T follicular helper cell (primary cell): ENCODE measurements at places on chromosomes 3 and 15.

- no peak for DNase-seq
These were observed 518.1 kb downstream of the ROBO1 start for GRCh38 chr3:79249701-79250100.

- no peak for DNase-seq
These were observed 243.2 kb upstream of the NR2E3 start for GRCh38 chr15:71567173-71567572.

DNA sequence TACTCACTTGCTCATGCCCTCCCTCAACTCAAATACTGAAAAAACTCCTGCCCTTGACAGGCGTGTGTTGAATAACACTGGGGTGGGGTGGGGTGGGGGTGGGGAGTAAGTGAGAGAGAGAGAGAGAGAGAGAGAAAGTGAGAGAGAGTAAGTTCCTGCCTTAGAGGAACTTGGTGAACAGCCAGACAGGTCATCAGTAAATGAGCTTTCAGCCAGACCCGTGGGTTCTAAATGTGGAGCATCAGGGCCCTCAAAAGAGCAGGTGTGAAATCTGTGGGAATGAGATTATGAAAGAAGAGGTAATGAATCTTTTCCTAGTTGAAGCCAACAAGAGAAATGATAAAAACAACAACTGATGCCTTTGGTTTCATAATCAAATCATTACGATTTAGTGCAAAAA is 134.4 kb upstream of the FAM3D start:
- DNase-seq: no peak

DNA sequence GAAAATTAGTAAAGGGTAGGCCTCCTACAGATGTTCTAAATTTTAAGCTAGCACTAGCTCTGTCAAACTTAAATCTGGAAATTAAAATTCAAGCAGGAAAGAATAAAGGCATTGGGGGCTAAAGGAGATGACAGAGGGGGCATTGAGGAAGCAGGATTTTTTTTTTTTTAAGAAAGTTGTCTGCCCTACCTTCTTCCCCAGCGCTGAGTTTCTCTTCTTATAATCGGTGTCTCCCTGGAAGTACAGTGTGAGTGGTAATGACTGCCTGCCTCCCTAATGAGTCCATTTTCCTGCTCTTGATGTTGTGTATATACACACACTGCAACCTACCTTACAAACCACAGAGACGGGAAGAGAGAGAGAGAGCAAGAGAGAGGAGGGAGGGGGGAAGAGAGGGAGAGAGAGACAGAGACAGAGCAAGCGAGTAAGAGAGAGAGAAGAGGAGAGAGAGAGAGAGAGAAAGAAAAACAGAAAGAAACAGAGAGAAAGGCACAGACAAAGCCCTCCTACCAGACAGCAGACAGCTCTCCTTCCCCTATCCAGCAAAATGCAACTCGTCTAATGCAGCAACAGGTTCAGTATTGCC is 47.0 kb downstream of the ZBTB20 start:
- no peak for DNase-seq

DNA sequence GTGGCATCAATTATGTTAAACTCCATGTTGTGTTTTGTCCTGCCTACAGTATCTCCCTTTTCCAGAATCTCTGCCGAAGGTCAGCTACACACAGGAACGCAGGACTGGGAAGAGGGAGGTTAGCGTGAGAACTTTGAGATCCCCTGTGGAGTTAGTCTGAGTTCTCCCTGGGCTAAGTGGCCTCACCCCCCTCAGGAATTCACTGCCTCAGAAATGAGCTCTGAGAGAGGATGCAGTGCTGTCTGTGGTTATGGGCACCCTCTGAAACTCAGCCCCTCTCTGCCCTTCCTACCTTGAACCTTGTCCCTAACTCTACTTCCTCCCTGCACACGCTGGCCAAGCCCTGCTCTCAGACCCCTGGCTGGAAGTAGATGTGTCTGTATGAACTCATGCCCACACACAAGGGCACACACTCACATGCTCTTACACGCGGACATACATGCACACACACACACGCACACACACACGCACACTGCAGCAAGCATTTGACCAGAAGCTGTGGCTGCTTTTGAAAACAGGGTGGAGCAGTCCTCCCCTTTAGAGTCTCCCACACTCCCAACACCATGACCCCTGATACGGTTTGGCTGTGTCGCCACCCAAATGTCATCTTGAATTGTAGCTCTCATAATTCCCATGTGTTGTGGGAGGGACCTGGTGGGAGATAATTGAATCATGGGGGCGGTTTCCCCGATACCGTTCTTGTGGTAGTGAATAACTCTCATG is 5.3 kb upstream of the VIPR1 start:
- DNase-seq: no peak

- no peak for DNase-seq
These were observed at the start of gene CCDC80 for GRCh38 chr3:112640930-112641801. Gene CCDC80, minus strand, starts transcription at chr3:112641143. Its CDS starts 1,238 bp downstream, at chr3:112639905.

DNA sequence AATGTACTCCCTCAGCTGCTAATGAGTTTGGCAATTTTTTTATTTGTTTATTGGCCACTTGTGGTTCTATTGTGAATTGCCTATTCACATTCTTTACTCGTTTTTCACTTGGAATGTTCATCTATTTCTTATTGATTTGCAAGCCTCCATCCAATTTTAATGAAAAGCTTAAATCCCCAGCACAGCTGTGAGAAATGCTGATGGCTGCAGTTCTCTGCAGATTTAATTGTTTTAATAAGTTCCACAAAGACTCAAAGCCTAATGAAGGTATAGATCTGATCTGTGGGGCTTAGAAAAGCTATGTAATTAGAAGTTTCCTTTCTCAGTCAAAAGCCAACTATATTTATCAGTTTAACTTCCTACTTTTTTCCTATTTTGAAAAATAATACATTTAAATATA is 41.5 kb downstream of the LYZL4 start:
- DNase-seq: no peak

GRCh38 chr15:76863693-76864092 is 41.4 kb downstream of the SCAPER start:
- no peak for DNase-seq

- DNase-seq: no peak
These were observed 260.1 kb upstream of the UBE2E2 start for GRCh38 chr3:22942981-22943380.

GRCh38 chr3:196111939-196112386 is 30.1 kb upstream of the TFRC start:
- DNase-seq: peak; percentile 5

DNA sequence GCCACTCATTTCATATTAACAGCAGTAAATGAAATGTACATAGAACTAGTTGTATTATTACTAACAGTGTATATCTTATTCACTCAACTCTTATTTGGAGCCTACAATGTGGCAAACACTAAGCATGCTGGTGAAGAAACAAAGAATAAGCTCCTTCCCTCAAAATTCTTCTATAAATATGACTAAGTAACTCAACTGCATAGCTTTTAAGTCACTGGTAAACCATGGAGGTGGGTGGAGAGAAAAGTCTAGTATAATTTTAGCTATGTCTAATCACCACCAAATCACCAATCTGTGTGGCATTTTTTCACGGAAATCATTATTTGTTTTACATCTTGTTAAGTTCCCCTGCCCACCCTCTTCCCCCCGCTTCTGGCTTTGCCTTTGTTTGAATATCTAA is 17.5 kb downstream of the COPS2 start:
- no peak for DNase-seq

DNA sequence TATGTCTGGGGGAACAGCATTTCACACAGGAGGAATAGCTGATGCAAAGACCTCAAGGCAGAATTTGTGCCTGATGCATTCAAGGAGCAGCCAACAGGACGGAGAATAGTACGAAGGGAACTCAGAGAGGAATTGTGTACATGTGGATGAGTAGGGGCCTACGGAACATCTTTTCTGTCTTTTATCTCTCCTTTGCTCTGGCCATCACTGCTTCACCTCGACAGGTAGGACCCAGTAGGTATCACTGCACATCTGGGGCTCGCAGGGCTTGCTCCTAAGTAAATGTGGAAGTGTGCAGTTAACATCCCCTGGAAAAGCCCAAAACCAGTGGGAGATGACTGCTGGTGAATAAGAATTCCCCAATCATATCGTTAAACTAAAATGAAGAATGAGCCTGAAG is 56.4 kb upstream of the POU1F1 start:
- no peak for DNase-seq

- DNase-seq: no peak
These were observed 85.3 kb downstream of the HHLA2 start for GRCh38 chr3:108381529-108382140.

DNA sequence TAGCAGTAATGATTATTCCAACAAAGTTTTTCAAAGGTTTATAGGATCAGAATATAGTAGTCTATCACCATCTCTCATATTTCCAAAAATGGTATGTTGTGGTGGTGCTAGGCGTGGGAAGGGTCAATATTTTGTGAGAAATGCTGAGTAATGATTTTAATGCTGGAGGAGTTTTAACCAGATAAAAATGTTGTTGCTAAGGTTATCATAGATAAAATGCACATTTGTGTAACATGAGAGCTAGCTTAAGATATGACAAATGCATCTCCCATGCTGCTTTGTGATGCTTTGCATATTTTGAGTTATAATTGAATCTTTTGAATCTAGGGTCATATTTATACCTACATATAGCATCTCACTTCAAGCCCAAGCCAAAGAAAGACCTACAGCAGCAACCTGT is 103.9 kb upstream of the ROBO1 start:
- no peak for DNase-seq

GRCh38 chr3:192042116-192042515 is 581.2 kb downstream of the PYDC2 start:
- no peak for DNase-seq

- DNase-seq: no peak
These were observed 60.2 kb upstream of the LCTL start for GRCh38 chr15:66625974-66626373.

DNA sequence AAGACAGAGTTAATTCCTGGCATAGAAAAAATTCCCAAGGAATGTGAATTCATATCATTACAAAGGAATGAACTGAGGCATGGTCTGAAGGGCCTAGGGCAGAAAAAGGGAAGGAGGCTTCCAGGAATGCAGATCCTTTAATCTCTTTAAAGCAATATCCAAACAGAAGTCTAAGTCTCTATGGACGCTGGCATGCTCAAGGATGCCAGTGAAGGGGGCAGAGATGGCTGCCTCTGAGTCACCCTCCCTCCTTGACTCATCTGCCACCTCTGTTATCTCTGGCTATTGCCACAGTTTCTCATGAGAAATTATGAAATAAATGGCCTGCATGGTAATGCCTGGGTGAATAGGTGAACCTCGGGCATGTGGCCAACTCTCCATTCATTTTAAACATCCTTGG is 96.3 kb upstream of the BCL6 start:
- DNase-seq: no peak

- no peak for DNase-seq
These were observed 557 bp downstream of the DENND4A start for GRCh38 chr15:65791335-65792137.
